ENCODE measurements at places on chromosomes 11 and 22. TPM values are rescaled to one million over a fixed set of nuclear protein-coding genes. Genes with fewer than 3 reads are reported as not detected.

Gene ANO1
- not detected for total RNA-seq

Gene MUC15
- not detected for total RNA-seq

Gene PANX3
- not detected for total RNA-seq

Gene MICAL3
- total RNA-seq: 40.6 TPM

Gene NNMT
- not detected for total RNA-seq

Gene PPP2R1B
- 64.2 TPM for total RNA-seq

Gene C22orf42
- not detected for total RNA-seq

Gene OR8H1
- not detected for total RNA-seq

Gene TUB
- 0.55 TPM for total RNA-seq

Gene CRYBB3
- 0.23 TPM for total RNA-seq

Gene UCP2
- 429 TPM for total RNA-seq

Gene KRTAP5-1
- not detected for total RNA-seq

Gene TSSK2
- total RNA-seq: not detected

Gene EIF3L
- total RNA-seq: 462 TPM

Gene P2RY6
- total RNA-seq: not detected

Gene GSTT4
- not detected for total RNA-seq

Gene TNNI2
- total RNA-seq: 0.27 TPM
